ENCODE measurements at places on chromosomes 2 and 18. TPM values are rescaled to one million over a fixed set of nuclear protein-coding genes. Genes with fewer than 3 reads are reported as not detected.

UGT1A8 gene
- total RNA-seq, result 0.18 TPM

CMPK2 gene
- total RNA-seq, result 26.6 TPM

RTP5 gene
- total RNA-seq, result not detected

SP100 gene
- total RNA-seq, result 148 TPM

POU3F3 gene
- not detected for total RNA-seq

BCL2L11 gene
- 29.7 TPM for total RNA-seq

TUBA3E gene
- not detected for total RNA-seq

SLC23A3 gene
- 2.7 TPM for total RNA-seq

HJURP gene
- 29.0 TPM for total RNA-seq

IL36G gene
- not detected for total RNA-seq

FSHR gene
- total RNA-seq, result not detected

LONRF2 gene
- not detected for total RNA-seq

CHRNA1 gene
- total RNA-seq, result not detected

LYG2 gene
- not detected for total RNA-seq

ZBTB14 gene
- 15.3 TPM for total RNA-seq

PDE1A gene
- 0.15 TPM for total RNA-seq

CFAP53 gene
- not detected for total RNA-seq

TFCP2L1 gene
- not detected for total RNA-seq

LGALSL gene
- total RNA-seq, result 2.9 TPM

ALPG gene
- total RNA-seq, result not detected

CYP27C1 gene
- total RNA-seq, result not detected

ASB18 gene
- not detected for total RNA-seq

RAB27B gene
- 0.11 TPM for total RNA-seq

RGPD3 gene
- total RNA-seq, result not detected

DSG1 gene
- 16.2 TPM for total RNA-seq

VIT gene
- not detected for total RNA-seq

WNT10A gene
- total RNA-seq, result 2.9 TPM

TMEM247 gene
- not detected for total RNA-seq

RAB17 gene
- 2.9 TPM for total RNA-seq

IL36RN gene
- not detected for total RNA-seq

PLEK gene
- 224 TPM for total RNA-seq

FLACC1 gene
- 13.2 TPM for total RNA-seq
